ENCODE measurements at places on chromosomes 6 and 20.

GRCh38 chr6:148001844-148002642, 340.6 kb upstream of the SASH1 start:
- no peak for DNase-seq

DNA sequence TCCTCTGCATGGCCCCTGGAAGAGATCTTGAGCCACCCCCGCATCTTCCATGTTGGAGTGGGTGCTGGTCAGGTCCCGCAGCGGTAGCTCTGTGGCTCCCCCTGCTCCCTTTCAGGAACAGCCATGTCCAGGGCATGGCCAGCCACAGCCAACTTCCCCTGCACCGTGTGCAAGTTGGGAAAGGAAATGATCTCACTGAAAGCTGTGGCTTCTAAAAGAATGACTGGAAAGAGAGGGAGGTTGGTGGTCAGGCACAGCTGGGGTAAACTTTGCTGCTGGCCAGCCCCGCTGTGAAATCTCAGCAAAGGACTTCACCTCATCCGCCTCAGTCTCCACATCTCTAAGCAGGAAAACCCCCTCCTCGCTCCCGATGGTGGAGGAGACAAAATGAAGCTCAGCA, 153.6 kb upstream of the CST7 start:
- no peak for DNase-seq

DNA sequence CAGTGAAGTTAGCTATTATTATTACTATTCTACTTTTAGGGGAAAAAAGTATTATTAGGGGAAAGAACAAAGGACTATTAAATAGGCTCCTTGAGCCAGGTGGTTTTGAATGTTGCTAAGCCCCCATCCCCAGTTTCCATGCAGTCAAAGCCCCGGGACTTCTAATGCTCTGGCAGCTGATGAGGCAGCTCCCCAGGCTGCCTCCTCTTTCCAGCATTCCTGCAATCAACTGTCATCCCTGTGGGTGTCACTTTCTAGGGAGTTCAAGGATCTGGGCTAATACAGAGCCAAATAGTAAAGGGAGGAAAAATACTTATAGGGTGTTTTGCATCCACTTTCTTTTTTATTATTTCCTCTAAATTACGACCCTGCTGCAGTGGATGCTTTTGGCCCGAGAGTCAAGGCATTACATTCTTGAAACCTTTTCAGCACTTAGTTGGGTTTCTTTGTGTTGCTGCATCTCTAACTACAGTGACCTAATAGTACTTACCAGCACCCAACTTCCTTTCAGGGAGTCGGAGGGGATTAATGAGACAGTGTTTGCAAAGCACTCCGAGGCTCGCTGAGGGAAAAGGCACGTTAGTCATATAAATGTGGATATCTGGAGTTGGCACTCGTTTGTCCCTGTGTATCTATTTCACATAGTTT, 303.9 kb upstream of the MAP3K7 start:
- no peak for DNase-seq

DNA sequence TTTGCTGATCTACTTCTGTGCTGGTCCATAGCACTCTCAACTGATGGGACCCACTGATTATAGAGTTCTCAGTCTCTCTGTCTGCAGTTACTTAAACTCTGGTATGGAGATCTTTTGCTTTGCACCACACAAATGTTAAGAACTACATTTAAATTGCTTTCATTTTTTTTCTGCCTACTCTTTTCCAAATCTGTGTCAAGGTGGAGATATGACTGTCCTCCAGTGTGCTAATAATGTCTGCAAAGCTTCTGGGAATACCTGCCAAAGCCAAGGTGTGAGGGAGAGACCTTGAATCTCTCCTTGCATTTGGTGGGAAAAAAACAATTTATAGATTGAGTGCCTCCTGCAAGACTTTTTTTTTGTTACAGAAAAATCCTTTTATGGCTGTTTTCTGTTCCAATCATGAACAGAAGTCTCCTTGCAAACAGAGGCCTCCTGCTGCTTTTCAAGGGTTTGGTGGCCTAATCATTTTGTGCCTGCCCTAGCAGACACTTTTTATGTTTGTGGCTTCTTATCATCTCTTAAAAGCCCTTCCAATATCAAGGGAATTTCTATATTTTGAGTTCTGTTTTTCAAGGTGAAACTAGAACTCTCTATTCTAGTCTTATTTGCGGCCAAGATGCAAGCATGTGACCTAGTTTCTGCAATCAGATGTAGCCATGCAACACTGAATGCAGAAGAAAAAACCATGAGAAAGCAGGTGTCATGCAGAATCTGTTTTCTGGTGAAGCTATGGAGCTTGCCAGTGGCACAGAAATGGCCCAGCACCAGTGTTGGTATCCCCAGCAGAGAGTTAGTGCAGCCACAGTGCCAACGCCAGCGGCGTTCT, 23.2 kb upstream of the AKIRIN2 start:
- no peak for DNase-seq

DNA sequence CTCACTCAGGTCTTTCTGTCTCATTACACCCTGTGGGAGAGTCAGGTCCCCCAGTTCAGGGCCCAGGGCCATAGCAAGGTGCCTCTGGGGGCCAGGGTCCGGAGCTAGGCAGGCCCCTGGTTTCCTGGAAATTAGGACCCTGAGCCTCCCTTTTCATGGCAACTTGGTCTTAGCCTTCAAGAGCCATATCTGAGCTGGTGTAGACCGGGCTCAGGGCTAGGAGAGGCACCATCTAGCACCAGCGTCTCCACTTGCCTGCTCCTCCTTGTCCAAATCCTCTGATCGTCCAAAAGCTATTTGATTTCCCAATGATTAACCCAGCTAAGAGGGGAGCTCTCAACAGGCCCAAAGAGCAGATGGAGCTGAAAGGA, 5.6 kb downstream of the MDFI start:
- no peak for DNase-seq

DNA sequence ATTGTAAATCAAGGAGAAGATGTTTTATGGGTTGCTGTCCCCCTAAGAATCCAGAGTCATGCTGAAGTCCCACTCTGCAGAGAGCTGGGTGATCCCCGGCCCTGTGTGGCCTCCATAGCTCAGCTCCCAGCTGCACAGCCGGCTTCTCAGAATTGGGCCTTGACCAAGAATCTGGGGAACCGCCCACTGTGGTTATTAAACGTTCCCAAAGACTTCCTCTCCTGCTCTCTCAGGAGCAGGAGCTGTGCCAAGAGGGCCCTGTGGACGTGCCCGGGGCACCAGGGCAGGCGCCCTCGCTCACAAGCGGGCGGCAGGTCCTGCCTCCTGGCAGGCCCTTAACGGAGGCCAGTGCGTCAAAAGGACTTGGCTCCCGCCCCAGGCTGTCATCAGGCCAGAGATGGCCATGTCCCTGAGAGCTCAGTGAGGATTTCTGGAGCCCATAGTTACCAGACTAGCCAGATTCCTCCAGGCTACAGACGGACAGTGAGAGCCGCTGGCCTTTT, 30.4 kb downstream of the ZC3H12D start:
- DNase-seq: no peak

DNA sequence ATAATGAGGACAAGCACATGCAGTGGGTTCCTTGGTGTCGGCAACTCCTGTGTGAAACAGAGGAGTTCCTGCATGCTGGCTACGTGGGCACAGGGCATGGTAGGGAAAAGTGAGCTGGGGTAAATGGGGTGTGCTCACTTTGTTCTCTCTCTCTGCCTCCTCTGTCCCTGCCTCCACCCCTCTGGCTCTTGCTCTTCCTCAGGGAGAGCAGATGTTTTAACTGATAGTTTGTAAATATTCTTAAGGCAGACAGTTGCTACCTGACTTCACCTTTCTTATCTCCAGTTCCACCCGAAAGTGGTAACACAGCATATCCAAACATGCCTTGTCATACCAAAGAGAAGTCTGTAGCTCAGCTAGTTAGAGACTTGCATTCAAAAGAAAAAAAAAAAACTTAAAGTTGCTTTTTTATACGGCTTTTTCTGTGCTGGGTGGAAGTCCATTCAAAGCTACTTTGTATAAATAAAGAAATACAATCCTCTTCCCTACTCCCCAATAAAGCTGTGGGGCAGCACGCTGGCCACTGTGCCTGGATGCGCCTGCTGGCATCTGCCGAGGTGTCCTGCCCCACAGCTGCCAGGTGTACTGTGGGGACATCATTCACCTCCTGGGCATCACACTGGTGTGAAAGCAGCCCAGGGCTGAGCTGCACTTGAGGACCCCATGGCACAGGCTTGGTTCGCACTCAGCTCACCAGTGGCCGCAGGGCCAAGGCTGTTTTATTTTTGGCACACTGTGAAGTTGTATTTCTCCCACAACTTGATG, 93.6 kb downstream of the FOXC1 start:
- no peak for DNase-seq

DNA sequence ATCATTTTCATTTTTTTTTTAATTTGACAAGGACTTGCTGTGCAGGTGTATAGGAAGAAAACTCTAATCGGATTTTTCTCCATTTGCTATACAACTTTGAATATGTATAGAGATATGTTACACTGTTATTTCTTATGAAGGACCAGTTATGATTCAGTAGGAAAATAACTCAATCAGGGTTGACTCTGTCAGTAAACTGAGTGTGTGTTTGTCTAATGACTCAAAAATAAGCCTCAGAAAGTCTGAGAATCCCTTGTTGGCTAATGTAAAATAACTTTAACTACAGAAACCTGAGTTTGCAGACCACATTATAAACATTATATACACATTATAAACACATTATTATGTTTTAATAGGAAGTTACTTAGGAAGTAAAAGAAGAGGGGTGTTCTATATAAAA, 352.6 kb downstream of the RIMS1 start:
- no peak for DNase-seq

GRCh38 chr20:10646886-10647420, 26.8 kb downstream of the JAG1 start:
- DNase-seq: no peak

GRCh38 chr6:137165375-137166246, 7.8 kb downstream of the IL22RA2 start:
- no peak for DNase-seq

GRCh38 chr20:58623579-58624473, 27.3 kb upstream of the STX16 start:
- no peak for DNase-seq

DNA sequence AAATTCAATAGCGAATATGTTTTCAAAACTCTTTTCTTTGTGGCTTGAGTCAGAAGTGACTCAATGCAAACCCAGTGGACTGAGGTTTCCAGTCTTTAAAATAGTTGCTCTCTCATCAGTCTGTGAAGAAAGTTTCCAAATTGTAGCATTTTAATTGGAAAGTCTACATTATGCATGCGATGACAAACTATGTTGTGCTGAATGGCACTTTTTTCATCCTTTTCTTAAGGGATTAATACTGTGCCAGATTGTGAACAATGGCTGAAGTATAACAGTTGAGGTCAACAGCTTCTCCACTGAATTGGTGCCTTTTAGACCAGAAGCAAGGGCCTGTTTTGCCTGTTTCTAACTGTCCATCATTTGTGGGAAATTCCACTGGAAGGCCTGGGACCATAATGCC, 377.1 kb downstream of the BTBD9 start:
- no peak for DNase-seq

DNA sequence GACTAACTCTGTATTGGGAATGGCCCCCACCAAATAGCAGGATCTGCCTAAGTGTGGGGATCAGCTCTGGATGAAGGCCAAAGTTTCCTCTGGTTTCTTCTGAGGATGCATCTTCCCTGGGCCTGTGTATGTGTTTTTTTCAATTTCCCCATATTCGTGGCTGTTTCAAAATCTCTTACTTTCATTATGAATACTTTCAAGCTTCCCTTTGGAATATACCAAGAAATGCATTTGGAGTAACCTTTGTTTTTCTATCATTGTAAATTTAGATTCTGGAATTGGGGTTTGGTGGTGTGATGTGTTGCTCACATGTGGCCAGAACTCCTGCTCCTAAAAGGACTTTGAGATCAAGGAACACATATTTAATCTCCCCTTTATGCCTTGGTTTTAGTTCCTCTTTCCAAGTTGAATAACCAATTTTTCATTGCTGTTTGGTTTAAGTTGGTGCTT, 8.4 kb downstream of the ENTPD6 start:
- DNase-seq: no peak

DNA sequence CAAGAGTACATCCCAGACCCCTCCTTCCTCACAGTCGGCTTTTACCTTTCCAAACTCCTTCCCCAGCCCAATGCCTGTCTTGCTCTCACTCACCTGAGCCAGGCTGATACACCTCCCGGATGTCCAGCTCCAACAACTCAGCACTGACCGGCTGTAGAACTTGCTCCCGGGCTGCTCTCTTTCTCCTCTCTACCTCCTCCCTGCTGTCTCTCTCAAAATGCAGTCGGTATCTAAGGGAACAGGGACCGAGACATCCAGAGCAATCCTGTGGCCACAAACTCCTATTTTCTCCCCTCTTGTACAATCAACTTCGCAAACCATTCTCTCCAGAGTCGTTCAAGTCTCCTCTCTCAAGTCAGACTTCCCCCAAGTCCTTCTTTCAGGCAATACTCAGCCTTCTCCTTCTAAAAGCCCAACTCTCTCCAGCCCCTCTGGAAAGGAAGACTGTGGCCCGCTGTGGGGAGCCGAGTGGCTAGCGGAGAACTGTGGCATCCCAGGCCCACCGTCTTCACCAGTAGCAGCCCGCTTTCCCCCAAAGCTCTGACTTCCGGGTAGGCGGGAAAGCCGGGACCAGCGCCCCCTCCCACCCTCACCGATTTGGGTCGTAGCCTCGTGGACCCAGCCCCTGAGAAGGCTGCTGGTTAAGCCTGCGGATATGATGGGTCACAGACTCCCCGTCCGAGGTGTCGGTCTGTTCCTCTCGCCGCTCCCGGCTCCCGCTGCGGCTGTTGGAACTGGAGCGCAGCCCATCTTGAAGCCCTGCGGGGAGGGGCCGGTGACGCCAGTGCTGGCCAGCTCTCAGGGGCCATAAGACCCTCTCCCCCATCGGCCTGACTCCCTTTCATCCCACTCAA, 1.1 kb downstream of the GNL1 start:
- no peak for DNase-seq

DNA sequence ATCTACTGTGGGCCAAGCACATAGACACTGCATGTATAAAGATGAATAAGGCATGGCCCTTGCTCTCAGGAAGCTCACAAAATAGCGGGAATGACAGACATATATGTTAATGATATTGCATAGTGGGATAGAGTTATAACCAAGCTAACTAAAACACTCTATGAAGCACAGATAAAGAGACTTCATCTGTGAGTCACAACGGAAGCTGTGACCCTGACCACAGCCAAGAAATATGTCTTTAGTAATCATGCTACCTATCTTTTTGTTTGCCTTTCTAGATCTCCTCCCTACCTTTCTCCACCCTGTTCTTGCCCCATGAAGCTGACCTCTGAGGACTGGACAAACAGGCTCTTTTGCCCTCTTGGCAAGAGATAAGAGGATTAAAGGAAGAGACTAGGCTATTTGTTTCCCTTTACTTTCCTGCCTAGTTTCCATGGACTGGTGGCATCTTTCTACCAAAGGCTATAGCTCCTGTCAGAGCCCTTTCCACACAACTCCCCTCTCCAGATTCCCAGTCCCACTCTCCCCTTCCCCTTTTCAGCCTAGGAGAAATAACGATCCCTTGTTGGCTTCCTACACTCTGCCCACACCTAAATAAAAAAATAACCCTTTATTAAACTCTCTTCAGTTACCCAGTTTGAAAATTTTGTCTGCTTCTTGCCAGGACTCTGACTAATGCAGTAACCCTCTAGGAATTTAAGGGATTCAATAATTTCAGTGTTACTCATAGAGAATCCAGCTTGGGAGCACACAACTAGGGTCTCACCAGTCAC, 504.9 kb upstream of the MARCKS start:
- no peak for DNase-seq

GRCh38 chr6:2763345-2763841, 1.8 kb upstream of the WRNIP1 start:
- DNase-seq: no peak

- no peak for DNase-seq
These were observed 13.9 kb upstream of the TNFRSF6B start for GRCh38 chr20:63682384-63683139.
